ENCODE measurements at places on chromosomes 12 and 14.

DNA sequence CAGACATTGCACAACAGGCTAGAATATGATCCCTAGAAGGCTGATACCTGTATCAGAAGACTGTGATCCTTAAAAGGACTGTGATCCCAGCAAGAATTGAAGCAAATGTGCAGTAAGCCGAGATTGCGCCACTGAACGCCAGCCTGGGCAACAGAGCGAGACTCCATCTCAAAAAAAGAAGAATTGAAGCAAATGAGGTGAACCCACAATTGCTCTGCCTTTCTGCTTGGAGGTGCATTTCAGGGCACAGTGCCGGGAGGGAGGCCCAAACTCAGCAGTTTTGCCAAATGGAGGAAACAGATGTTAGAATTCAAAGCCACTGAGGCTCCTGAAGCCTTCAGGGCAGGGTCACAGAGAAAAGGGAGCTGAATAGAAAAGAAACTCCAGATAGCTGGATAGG is 61.1 kb upstream of the COCH start:
- no peak for DNase-seq

DNA sequence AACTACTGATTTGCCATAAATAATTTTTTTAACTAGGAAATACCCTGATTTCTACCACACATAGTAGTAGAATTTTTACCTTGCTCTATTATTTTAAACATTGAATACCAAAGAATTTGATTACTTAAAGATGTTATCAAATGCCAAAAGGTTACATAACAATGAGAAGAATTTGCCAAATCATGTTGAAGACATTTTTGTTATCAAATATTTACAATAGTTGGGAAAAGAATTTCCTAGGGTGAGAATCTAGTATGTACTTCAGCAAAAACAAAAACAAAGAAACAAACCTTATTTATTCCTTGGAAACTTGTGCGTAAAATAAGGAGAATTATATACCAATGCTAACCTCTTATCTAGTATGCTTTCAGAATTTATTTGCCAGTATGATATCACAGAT is 107.2 kb downstream of the SCAF11 start:
- no peak for DNase-seq

- no peak for DNase-seq
These were observed 7.1 kb upstream of the WASHC4 start for GRCh38 chr12:105100207-105100985.

DNA sequence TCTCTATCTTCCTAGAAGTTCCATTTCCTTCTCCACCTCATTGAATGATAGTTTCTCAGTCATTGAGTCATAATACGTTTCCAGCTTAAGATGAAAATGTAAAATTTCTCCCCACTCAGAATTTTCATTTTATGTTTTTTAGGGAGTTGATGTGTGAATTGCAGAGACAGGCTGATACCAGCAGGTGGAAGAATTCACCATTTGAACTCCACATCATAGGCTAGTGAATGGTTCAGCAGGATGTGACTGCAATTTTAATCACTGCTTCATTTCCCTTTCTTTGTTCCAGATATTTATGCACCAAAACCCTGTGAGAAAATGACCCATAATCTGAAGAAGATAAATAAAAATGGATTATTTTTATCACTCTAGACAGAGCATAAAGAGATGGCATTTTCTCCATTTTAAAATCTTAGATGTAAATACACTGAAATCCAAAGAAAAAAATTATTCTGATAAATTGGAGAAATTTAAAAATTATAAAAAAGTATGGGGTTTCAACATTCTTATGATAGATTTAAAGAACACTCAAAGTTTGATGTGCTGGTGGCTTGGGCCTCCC is 10.6 kb upstream of the PYGL start:
- no peak for DNase-seq

DNA sequence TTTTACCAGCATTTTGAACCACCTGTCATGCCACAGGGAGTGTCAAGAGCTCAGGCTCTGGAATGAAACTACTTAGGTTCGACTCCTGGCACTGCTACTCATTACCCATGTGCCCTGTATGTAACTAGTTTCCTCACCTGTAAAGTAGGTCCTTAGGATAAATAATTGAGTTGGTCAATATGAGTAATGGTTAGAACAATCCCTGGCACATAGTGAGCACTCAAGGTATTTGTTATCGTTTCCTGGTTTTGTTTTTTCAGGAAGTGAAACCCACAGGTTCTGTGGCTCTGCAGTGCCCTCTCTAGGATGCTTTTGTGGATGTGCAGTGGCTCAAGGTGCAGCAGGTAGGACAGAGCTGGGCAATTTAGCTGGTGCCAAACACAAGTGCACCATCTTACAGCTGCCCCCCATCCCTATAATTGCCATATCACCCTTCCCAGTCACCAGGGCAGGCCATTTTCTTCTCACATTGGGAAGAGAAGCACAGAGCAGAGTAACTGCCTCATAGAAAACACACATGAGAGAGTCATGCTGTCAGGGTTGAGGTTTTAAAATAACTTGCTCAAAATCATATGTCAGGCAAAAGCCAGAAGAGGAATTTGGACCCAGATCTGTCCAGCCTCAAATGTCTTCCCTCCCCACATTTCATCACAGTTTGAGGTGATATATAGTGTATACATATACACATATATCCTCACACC is 297.5 kb downstream of the RPAP3 start:
- DNase-seq, result no peak

GRCh38 chr12:103386451-103386850 is 109.3 kb downstream of the C12orf42 start:
- no peak for DNase-seq

- no peak for DNase-seq
These were observed 195.2 kb upstream of the CRY1 start for GRCh38 chr12:107288414-107289127.

- no peak for DNase-seq
These were observed 151.0 kb upstream of the SEL1L start for GRCh38 chr14:81684696-81685095.

- DNase-seq, result no peak
These were observed 13.8 kb upstream of the POC1B start for GRCh38 chr12:89539426-89540223.

DNA sequence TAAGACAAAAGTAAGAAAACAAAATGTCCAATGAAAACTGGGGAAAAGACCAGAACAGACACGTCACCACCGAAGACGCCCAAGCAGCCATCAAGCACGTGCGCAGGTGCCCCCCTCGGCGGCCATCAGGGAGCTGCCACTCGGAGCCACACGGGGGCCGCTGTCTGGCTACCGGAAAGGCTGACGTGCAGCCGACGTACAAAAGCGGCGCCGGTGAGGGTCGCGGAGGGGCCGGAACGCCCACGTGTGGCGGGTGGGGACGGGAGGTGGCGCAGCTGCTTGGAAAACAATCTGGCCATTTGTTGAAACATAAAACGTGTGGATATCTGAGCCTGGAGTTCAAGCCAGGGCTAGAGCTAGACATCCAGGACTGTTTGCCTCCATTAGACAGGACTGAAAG is 60.7 kb downstream of the GALNT9 start:
- no peak for DNase-seq

DNA sequence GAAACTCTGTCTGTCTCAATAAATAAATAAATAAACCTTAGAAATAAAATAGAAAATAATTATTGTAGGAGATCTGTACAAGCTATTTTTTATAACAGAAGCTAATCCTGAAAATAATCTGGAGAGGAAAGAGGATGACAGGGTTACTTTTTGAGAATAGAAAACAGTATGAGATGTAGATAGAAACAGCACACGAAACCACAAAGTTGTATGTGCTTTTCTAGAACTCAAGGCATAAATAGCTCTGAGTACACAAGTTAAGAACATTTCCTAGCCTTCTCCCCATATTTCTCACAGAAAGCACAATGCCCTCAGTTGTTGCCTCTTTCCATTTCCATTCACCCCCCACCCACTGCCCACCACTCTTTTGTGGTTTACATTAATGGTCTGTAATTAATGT is 35.7 kb downstream of the SLC38A4 start:
- no peak for DNase-seq

GRCh38 chr12:51744235-51744634 is 104.3 kb downstream of the FIGNL2 start:
- DNase-seq, result no peak

DNA sequence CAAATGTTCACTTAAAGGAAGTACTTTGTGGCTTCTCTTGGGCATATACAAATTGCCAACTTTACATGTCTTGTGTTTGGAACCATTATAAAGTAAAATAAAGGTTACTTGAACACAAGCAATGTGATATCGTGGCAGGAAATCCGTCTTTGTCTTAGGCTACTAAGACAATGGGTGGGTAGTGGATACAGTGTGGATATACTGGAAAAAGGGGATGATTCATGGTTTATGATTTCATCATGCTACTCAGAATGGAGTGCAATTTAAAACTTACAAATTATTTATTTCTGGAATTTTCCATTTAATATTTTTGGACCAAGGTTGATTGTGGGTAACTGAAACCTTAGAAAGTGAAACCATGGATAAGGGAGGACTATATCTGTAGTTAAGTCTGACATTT is 48.4 kb downstream of the MYRFL start:
- DNase-seq, result no peak

- no peak for DNase-seq
These were observed 16.7 kb downstream of the PPP1R13B start for GRCh38 chr14:103830511-103831270.

GRCh38 chr12:9240776-9241175 is 32.6 kb upstream of the PZP start:
- no peak for DNase-seq

- DNase-seq, result no peak
These were observed 79.6 kb downstream of the EPS8 start for GRCh38 chr12:15709551-15709950.

GRCh38 chr12:129494766-129495165 is 409.1 kb downstream of the TMEM132D start:
- no peak for DNase-seq

GRCh38 chr14:22557846-22558220 is 31.2 kb downstream of the DAD1 start:
- no peak for DNase-seq

DNA sequence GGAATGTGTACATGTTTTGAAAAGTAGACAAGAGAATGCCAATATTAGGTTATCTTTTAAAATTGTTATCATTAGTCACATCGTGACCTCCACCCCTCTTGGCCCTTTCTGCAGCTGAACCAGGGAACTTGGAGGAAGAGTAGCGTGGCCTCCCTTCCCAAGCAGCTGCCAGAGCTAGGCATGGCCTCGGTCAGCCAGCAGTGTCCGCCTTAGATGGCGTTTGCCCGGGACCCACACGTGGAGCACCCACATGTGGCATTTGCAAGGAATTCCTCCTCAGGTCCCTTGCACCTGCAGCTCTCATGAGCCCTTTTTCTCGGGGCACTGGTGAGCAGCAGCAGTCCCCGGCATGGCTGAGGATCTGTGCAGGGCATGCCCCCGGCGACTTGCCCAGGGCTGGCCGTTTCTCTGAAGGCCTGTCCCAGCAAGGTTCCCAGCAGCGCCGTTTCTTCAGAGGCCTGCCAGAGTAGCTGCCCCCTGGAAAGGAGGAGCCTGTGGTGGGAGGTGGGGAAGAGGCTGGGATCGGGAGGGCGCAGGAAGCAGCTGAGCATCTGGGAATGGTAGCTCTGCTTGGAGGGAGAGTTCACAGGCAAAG is 10.8 kb downstream of the JDP2 start:
- DNase-seq, result no peak

- no peak for DNase-seq
These were observed 58.3 kb upstream of the FRMD6 start for GRCh38 chr14:51593397-51593796.

DNA sequence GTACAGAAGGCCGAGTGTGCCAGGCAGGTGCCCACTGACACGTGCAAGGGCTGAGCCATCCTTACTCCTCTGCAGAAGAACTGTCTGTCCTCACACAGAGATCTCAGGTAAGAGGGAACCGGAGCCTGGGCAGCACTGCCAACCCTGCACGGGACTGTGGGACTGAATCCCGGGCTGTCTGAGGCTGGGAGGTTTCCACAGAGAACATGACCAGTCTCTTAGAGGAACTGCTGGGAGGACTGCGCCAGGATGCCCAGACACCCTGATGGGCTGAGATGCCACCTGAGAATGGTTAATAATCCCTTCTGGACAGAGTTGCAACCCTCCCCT is 302.9 kb upstream of the SFSWAP start:
- DNase-seq, result no peak

GRCh38 chr14:80850197-80850814 is 91.2 kb downstream of the CEP128 start:
- no peak for DNase-seq

- DNase-seq, result no peak
These were observed 127.7 kb downstream of the SPTSSA start for GRCh38 chr14:34334329-34334728.

DNA sequence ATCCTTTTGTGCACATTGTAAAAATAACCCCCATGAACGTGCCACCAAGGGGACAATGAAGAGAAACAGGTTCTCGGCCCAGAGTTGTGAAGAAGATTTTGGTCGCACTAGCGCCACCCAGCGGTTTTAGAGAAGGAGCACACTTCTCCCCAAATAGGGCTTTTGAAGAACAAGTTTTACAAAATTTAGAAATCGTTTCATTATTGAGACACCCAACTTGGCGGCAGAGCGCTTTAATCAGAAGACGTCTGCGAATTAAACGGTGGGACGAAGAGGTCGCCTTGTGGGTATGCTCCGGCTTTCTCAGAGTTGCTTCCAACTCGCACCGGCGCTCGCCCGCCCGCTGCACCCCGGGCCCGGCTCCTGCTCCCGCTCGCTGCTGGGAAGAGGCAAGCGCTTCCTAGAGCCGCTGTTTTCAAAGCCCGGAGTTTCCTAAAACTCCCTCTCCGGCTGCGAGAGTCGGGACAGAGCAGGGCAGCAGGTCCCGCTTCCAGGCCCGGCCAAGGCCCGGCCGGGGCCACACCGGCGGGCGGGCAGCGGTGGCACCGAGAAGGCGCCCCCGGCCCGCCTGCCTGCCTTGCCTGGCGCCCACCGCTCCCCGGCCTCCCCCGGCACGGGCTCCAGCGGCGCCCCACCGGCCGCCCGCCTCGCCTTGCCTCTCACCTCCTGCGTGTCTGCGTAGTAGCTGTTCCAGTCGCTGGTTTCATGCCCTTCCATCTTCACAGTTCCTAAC is 645 bp downstream of the FOXA1 start:
- DNase-seq, result no peak

DNA sequence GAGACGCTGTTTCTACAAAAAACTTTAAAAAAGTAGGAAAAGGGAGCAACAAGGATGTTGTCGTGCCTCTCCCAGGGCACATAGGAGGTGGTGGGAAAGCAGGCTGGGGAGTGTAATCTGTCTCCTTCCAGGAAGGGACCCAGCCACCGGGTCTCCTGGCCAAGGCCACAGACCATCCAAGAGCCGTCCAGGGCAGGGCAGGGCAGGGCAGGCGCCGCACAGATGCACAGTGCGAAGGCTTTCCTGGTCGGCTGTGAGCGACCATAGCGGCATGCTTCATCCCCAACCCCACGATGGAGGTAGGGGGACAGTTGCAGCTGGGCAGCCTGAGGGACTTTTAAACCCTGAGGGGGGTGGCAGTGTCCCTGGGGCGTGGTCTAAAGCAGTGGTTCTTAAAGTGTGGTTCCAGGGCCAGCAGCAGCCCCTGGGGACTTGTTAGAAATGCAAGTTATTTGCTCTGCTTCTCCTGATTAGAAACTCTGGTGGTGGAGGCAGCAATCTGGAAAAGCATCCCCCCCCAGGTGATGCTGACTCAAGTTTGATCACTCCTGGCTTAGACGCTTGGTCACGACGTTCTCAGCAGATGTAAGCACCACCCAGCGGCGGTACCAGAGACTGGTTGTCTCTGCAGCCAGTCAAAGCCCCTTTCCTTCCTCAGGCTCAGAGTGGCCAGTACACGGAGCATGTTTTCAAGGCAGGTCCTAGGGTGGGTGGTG is 197.4 kb upstream of the PRMT8 start:
- DNase-seq, result no peak

All from stimulated activated CD8-positive, alpha-beta memory T cell treated with anti-CD3 and anti-CD28 coated beads, Interleukin-12 subunit alpha, Interleukin-12 subunit beta, amount 100 ng/mL, for 1 hour (primary cell).